PC-9 (cell line): ENCODE measurements at places on chromosomes 2 and 18. TPM values are rescaled to one million over a fixed set of nuclear protein-coding genes. Genes with fewer than 3 reads are reported as not detected.

The IL36G gene
- not detected in 2 replicates for total RNA-seq

GRCh38 chr2:187358531-187358930 lies 89.5 kb downstream of the CALCRL start:
- DNase-seq: no peak

DNA sequence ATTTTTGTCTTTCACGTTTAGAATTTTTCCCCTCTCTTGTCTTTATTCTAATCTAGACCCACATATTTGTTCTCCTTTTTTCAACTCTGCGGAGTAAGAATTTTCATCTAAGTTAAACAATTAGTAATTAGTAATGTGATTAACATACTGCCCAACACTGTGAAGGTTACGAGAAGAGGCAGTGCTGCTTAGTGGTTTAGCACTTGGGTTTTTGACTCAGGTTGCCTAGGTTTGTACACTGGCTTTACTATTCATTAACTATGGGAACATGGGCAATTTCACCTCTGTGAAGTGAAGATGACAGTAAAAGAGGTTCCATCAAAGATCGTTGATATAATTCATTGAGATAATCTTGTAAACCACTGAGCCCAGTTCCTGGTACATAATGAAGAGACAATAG lies 82.2 kb upstream of the PNPT1 start:
- DNase-seq: no peak

DNA sequence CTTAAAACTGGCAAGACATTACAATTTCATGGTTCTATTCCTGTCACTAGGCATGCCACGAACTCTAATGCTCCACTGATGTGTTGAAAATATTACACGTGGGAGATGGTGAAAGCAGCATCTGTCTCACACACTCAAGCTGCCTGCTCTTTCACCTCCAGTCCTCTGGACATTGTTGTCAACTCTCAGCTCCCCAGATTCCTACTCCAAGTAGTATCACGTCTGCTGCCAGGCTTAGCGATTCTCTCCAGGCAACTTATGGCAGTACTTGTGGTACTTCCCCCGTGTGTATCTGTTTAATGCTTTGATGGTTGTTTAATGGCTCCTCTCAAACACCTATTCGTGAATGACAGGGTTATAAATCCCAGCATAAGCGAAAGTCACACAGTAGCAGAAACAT lies 103.8 kb downstream of the TMEFF2 start:
- no peak for DNase-seq

- DNase-seq: no peak
Observed at GRCh38 chr18:23377669-23378301, 75.3 kb upstream of the RIOK3 start.

DNA sequence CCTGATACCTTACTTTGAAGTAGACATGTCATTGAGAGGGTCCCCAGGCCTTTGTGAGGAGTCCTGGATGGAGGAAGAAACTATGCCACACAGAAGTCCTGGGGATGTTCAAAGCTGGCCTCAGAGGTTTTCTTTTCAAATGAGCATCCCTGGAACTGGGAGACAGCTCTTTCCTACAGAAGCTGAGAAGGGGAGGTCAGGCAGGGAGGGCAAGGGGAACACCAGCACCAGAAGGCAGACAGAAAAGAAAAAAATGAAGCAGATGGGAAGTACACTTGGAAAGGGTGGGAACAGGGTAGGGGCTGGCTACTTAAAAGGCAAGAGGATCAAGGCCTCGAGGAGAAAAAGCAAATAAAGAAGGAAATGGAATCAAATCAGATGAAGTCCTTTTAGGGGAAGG lies 120.0 kb downstream of the FMNL2 start:
- no peak for DNase-seq

DNA sequence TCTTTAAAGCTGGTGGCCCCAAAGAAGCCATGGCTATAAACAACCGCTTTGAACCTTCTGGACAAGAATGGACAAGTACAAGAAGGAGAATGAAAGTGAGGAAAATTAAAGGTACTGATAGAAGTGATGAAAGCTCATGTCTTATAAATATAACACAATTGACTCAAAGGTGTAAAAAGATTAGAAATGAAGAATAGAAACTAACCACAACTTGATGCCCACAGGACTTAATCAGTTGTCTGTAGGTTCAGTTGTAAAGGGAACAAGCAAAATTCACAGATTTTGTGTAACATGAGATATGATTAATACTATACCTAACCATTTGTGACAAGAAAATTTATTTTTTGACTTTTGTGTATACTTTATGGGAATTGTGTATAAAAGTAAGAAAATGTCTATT lies 135.7 kb downstream of the NUP35 start:
- DNase-seq: no peak
